ENCODE measurements at places on chromosomes 5 and 9.

DNA sequence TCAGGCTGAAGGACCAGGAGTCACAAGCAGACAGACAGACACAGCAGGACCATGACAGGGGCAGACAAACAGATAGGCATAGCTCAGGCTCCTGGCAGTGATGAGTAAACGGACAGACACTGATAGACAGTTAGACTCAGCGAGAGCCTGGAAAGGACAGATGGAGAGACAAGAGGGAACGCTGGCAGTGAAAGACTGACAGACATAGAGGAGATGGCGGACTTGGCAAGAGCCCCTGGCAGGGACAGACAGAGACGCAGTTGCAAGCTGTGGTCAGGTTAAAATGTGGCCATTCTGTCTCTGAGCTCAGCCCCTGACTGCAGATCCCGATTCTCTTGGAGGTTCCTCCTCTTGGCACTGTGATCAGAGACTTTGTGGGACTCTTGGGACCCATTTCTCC lies 13.6 kb downstream of the CSF2 start:
- DNase-seq: no peak

DNA sequence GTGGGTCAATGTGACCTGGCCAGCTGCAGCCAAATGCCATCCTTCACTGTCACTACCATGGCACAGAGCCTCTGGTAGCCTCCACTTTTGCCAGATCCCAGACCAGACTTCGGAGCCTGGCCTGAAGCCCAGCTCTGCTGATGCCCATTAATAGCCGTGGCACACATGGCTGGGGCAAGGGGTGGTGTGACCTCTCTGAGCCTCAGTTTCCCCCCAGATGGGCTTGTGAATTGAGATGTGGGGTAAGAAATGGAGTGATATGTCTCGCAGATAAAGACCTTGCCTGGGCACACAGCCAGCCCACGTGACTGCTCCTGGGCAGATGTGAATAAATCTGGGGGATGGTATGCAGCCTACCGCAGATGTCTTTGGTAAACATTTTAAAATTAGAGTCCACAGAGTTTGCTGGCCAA lies 13.9 kb downstream of the SUSD3 start:
- DNase-seq: no peak

- no peak for DNase-seq
Observed at GRCh38 chr9:26228273-26228672, 550.0 kb upstream of the TUSC1 start.

DNA sequence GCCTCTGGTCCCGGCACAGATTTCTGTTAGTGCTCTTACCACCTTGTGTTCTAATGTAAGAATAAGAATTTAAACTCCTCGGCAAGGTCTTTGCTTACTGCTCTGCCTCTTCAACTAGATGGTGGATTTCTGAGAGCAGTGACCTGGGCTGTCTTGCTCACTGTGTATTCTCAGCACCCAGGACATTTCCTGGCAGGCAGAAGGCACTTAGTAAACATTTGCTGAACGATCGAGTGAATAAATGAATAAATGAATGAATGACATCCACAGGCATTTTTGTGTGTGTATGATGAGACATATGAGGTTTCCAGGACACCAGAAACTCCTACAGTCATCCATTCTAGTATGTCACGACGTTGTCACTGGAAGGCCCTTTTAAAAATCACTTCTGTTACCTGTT lies 143.2 kb downstream of the BOD1 start:
- DNase-seq: no peak
